ENCODE measurements at places on chromosomes 3 and 15. TPM values are rescaled to one million over a fixed set of nuclear protein-coding genes. Genes with fewer than 3 reads are reported as not detected.

Gene SCN11A
- not detected for total RNA-seq

Gene ECE2
- total RNA-seq = not detected

Gene ZNF385D
- total RNA-seq = 1.5 TPM

Gene FEZF2
- total RNA-seq = not detected

Gene ANKUB1
- not detected for total RNA-seq

Gene CYP11A1
- total RNA-seq = 1.9 TPM

Gene PLA1A
- total RNA-seq = not detected

Gene XCR1
- total RNA-seq = not detected

Gene FANCD2OS
- total RNA-seq = not detected

Gene SYNPR
- total RNA-seq = not detected

Gene LYSMD4
- total RNA-seq = 5.8 TPM

Gene ACTRT3
- 2.1 TPM for total RNA-seq

Gene ZNF619
- 2.9 TPM for total RNA-seq

Gene LRRC49
- total RNA-seq = 4.9 TPM

Gene IL17RC
- 50.9 TPM for total RNA-seq

Gene CHRM5
- not detected for total RNA-seq

Gene SAMMSON
- total RNA-seq = not detected

Gene AHSG
- not detected for total RNA-seq

Gene ADAMTS7
- 16.8 TPM for total RNA-seq

Gene COL7A1
- total RNA-seq = 14.9 TPM

Gene PP2D1
- not detected for total RNA-seq

Gene ROBO2
- 0.32 TPM for total RNA-seq

Gene LAMB2
- total RNA-seq = 356 TPM

Gene ACKR2
- total RNA-seq = not detected

Gene ABHD10
- total RNA-seq = 18.4 TPM

Gene HIGD2B
- total RNA-seq = not detected

Gene CHRD
- 0.18 TPM for total RNA-seq

Gene HYAL3
- total RNA-seq = 7.8 TPM

Gene SLC7A14
- total RNA-seq = 2.0 TPM

Gene VILL
- 5.8 TPM for total RNA-seq

Measured in cardiac atrium fibroblast (primary cell).